Myocyte (in vitro differentiated cells): ENCODE measurements at places on chromosomes 1 and 21.
A peak's percentile ranks its signal among the peaks of the same experiment; 100 is the strongest.

- DNase-seq, result no peak
Observed at GRCh38 chr1:243505986-243506689, 250.3 kb downstream of the SDCCAG8 start.

- DNase-seq, result no peak
Observed at GRCh38 chr21:45876381-45877170, 105.0 kb upstream of the COL6A1 start.

DNA sequence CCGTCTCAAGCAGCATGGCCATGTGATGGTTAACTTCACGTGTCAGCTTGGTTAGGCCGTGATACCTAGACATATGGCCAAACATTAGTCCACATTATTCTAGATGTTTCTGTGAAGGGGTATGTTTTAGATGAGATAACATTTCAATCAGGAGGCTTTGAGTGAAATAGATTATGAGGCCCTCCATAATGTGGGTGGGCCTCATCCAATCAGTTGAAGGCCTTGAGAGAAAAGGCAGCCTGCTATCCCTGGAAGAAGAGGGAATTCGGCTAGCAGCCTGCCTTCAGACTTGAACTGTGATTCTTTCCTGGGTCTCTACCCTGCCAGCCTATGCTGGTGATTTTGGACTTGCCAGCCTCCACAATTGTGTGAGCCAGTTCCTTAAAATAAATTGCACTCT, 90.1 kb downstream of the ZSCAN20 start:
- DNase-seq, result no peak

DNA sequence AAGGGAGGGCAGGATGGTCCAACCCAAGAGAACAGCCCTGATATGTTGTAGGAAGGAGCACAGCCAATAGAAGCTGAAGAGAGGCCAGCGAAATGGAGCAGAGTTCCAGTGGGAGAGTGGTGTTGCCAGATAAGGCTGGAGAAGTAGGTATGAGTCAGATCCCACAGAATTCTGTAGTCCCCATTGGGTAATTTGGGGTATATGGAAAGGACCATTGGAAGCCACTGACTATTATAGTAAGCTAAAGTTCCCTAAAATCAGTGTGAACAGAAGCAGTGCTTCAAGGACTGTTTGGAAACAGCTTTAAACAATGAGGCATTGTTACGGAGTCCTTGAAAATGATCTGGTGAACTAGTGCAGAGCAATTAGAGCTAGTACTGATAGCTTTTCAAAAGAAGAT, 63.0 kb downstream of the DISP1 start:
- DNase-seq, result peak; percentile 14

- no peak for DNase-seq
Observed at GRCh38 chr1:90712915-90713730, 4.0 kb downstream of the BARHL2 start.

- no peak for DNase-seq
Observed at GRCh38 chr1:34850382-34850781, 9.2 kb downstream of the SMIM12 start.

DNA sequence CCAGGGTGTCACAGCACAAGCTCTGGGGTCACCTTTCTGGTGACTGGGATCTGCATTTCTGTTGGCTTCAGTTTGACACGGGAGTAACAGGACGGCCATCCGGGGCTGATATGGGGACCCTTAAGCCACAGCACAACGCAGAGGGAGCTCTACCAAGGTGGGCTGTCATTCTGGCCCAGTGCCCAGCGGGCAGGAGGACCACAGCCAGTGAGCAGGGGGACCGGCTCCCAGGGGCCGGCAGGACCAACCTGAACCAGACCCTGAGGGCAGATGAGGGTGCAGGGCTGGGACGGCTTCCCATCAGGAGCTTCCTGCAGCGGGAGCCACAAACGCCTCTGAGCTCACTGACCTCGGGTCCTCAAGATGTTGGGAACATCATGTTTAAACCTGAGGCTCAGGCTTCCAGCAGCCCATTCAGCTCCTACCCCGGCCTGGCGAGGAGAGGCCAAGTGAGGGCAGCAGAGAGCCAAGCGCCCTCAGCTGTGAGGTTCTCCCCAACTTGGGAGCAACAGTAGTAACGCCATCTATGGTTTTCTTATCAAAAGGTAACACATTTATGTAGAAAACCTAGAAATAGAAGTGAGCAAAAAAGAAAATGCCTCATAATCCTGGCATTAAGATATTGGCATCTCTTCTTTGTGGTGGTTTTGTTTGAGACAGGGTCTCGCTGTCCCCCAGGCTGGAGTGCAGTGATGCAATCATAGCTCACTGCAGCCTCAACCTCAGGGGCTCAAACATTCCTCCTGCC, 26.8 kb downstream of the TMEM201 start:
- DNase-seq, result peak; percentile 48

- no peak for DNase-seq
Observed at GRCh38 chr1:192002063-192002462, 156.2 kb upstream of the RGS18 start.

DNA sequence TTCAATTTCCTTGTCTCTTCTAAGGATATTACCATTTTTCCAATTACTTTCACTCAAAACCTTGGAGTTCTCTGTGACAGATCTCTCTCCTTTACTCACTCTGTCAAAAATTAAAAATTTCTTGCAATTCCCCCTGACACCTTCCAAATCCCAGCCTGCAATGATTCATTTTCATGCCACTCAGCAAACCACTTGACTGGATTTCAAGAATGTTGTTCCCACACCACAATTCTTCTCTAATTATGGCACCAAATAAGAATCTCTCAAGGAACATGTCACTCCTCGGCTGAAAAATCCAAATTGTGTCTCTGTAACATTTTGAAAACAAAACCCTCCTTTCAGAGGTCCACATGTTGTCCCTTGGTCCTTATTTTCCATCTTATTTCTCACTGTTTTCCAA, 438.9 kb upstream of the ZP4 start:
- DNase-seq, result peak; percentile 67

- DNase-seq, result no peak
Observed at GRCh38 chr1:1164361-1164700, 9.3 kb upstream of the TTLL10 start.

- DNase-seq, result no peak
Observed at GRCh38 chr1:1196431-1197187, 9.8 kb downstream of the TNFRSF18 start.

DNA sequence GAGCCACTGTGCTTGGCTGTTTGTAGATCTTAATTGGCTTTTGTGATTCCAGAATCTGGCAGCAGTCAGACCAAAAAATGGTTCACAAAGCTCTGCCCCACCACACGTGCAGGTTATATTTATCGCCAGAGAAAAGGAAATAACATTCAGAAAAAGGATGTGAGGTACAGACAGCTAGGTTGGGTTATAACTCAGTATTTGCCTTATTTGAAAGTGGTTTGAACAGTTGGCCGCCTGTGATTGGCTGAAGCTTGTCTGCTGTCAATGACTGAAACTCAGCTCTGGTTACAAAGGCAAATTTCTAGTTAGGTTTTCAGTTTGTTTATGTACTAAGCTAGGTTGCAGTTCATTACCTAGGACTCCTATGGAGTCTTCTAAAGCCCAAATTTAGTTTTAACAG, 9.6 kb downstream of the SH3BGR start:
- peak; percentile 4 for DNase-seq

GRCh38 chr1:212283741-212284140, 1.5 kb upstream of the PPP2R5A start:
- DNase-seq, result no peak

GRCh38 chr1:116882866-116883265, 26.9 kb upstream of the PTGFRN start:
- DNase-seq, result no peak

GRCh38 chr1:147598621-147599361, 57.5 kb downstream of the BCL9 start:
- DNase-seq, result peak; percentile 23

DNA sequence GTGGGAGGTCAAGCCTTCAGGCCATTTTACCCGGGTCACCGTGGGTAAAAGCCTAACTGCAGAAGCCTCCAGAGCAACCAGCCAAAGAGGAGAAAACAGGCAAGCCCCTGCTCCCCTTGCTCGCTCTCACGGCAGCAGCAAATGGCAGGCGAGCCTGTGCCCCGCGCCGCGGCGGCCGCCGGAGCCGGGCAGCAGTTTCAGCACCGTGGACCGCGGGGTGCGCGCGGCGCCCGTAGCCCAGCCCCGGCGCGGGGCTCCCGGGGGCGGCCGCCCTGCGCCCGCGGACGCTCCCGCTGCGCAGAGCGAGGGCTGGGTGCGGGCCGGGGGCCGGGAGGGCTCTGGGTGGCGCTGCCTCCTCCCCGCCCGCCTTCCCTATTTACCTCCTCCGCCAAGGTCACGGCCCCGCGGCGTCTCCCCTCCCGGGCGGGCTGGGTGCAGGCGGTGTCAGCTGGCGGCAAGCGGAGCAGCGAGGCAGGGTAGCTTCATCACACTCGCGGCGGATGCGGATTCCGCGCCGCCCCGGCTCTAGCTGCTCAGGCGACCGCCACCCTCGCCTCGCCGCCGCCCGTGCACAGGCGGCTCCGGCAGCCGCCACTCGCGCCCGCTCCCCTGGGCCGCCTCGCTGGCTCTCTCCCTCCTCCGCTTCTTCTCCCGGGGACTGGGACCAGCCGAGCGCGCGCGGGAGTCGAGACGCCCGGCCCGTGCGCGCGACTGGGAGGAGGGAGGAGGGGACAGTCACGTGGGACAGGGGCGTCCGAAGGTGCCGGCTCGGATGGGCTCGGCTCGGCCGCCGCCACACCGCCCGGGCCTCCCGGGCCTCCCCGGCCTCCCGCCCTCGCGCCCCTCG, at the start of gene RGS7:
RGS7 (minus strand) TSS at position 687 of the 847 bp plus-strand sequence.
- peak; percentile 47 for DNase-seq

GRCh38 chr1:185144233-185144632, 12.5 kb downstream of the TRMT1L start:
- no peak for DNase-seq

GRCh38 chr1:6794164-6794563, 8.9 kb downstream of the CAMTA1 start:
- DNase-seq, result peak; percentile 65

- DNase-seq, result no peak
Observed at GRCh38 chr1:166703726-166704462, 135.4 kb upstream of the POGK start.

DNA sequence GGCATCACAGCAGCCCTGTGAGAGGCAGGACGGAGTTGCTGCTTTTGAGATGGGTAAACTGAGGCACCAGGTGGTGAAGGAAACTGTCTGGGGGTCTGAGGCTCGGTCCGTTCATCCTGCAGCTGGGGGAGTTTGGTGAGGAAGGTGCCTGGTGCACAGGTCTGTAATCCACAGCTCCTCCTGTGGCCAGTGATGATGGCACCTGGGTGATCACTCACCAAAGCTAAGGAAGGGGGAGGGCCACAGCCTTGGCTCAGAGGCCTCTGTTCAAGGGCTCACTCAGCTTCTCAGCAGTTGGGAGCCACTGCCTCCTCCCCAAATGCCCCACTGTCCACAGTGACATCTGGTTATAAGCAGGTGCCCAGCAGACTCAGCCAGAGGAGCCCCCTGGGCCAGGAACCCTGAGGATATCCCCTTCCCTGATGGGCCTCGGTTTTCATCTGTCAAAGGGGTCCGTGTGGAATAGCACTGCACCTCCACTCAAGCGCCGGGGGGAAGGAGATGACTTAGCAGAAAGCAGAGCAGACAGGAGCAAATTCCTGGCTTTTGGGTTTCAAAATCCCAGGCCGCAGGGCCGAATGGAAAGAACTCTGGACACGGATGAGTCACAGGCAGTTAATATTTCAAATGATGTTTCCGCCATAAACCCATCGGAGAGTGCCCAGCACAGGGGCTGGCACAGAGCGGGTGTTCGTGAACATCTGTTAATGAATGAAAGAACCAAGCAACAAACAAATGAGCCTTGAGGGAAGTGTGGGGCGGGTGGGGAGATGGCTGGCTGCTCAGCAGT, 82.8 kb downstream of the DMRTB1 start:
- DNase-seq, result peak; percentile 85

DNA sequence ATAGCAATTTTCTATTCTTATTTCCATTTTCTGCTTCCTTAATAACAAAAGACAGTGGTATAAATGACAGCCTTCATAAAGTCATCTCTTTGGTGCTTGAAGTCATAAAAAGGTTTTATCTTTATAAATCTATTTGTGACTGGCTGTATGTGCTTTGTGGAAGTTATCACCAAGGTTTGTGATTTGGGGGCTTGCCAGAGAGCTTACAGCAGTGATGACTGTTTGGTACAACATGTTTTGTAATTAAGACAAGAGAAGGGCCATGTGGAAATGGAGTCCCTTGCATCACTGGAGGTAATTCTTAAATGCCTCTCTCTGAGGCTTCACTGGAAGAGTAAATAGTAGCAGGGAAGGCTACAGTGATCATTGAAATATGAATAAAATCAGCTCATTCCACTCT, 2.7 kb downstream of the SLC35F3 start:
- no peak for DNase-seq

- DNase-seq, result no peak
Observed at GRCh38 chr1:60367532-60367931, 294.0 kb upstream of the C1orf87 start.

GRCh38 chr21:14530592-14530991, 15.5 kb downstream of the SAMSN1 start:
- DNase-seq, result no peak

DNA sequence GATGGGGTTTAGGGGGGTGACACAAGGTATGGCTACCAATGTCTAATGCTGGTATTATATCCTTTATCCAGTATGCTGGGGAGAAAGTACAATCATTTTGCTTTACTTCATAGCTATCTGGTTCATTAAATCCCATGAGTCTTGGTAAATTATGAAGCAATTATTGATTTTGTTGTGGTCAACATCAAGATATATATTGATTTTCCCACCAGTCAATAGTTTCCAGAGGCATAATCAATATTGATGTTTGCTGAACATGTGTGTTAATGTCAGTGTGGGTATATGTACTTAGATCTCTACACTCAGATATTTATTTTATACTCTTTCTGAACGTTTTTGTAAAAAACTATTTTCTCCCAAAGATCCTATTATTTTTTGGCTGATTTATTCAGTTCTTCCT, 155.5 kb downstream of the BACH1 start:
- DNase-seq, result no peak

DNA sequence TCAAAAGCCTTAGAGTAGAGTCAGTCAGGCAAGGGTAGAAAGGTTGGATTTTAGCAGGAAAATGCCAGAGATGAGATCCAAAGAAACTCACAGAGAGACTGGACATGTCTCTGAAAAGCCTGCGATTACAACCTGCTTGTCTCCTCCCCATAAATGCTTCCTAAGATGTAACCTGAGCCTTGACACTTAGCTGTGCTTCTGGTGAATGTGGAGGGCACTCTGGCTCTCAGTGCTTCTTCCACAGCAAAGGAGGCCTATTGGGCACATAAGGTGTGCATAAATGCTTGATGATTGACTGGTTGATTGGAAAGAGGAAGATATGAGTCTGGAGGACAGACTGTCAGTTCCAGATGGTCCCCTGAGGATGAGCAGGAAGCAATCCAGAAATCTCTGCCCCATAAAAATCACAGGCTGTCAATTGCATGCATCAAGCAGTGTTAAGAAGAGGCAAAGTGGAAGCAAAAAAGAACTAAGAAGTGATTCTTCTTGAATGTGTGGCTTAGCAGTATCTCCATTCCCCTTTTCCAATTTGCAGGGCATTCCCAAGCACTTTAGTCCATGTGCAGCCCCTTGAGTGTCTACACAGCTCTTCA, 236.2 kb upstream of the RRP15 start:
- no peak for DNase-seq

DNA sequence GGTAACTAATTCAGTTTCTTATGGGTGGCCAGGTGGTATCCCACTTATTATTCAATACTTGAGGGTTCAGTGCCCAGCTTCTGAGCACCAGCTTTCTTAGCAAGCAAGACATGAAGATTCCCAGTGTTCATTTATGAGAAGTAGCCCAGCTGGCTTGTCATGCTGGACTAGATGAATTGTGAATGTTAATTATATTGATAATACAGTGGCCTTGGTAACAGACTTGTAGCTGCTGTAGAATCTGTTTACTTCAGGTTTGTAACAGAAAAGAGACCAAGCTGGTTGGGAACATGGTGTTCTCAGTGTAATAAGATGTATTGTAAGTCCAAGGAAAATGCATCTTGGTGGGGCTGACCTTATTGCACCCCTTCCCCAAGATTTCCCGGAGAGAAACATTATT, 10.1 kb downstream of the AHCYL1 start:
- DNase-seq, result no peak
